ENCODE measurements at places on chromosomes 6 and 20.

DNA sequence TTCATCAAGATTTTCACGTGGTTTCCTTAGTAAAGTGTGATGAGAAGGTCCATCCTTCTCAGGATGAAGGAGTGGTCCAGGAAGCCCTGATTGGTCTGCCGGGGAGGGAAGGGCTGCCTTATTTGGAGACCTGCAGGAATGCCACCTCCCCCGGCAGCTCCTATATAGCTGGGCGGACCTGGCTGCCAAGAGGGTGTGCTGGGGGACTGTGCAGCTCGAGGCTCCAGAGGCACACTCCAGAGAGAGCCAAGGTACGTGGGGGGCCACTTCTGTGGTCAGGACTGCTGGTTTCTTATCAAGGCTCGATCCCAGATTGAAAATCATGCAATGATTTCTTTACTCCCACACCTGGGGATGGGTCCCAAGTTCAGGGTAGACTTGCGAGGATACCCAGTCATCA is at the start of gene PRND:
Gene PRND (plus strand): TSS at position 191 of the 400 bp plus-strand sequence. CDS start 2,643 bp downstream, outside the sequence.
- DNase-seq = no peak

- no peak for DNase-seq
These were observed 19.7 kb downstream of the TIAM2 start for GRCh38 chr6:155014670-155015300.

GRCh38 chr20:6740096-6740495 is 27.4 kb upstream of the BMP2 start:
- no peak for DNase-seq

- peak; percentile 24 for DNase-seq
These were observed 736.1 kb downstream of the HDGFL1 start for GRCh38 chr6:23305325-23305943.

DNA sequence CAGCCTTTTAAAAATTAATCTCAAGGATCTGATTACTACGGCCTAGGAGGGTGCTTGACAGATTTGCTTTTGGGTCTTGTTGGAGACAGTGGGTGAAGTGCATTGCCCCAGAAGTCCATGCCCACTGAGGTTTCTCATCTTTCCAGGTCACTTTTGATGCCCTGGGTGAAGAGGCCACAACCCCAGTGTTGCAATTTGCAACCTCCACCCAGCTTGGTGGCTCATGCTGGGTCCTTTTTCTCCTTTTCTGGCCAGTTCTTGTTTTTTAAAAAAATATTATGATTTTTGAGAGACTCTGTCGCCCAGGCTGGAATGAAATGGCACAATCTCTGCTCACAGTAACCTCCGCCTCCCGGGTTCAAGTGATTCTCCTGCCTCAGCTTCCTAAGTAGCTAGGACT is 9.4 kb downstream of the STX11 start:
- no peak for DNase-seq

- no peak for DNase-seq
These were observed 75.5 kb upstream of the CCDC167 start for GRCh38 chr6:37575221-37575620.

DNA sequence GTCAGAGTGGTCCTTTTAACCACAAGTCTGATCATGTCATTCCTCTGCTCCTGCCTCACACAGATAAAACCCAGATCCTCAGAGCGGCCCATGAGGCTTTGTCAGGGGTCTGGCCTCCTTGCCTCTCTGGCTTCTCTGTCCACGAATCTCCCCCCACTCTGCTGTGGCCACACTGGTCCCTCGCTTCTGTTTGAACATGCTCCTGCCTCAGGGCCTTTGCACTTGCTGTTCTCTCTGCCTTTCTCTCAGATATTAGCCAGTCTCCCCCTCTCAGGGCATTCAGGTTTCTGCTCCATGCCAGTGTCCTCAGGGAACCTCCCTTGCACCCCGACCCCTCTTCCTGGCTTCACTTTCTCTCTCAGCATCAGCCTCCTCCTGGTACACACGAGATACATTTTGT is 518.5 kb downstream of the PREX1 start:
- DNase-seq = no peak

DNA sequence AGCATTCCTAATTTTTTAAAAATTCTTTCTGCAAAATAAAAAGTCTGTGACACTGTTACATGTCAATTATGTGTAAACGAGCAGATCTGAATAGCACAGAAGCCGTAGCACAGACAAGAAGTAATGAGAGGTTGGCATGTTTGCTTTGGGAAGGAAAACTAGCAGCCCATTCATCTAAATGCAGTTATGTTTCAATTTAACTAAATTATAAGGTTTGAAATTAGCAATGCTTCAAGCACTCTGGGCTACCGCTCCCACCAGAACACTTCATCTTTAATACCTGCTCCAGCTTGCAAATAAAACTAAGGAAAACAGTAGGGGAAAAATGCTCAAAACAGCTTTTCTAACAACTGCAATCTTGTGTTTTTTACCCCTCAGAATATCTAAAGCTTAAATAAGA is 73.9 kb downstream of the PTPRK start:
- no peak for DNase-seq

DNA sequence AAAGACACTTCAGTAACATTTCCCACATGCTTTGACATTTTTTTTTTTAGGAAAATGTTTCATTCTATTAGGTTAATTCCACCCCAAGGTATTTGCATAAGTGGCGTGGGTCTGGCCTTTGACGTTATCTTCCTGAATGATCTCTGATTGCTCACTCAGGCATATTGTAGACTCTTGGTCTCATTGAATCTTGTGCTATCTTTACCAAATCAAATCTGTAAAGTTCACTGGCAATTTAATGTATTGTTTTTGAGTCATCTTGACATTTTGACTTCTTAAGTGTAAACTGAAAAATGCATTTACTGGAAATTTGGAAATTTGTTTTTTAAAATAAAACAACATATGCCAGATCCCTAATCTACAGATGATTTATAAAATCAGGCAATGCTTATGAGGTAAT is 16.0 kb upstream of the VIP start:
- DNase-seq = no peak

- no peak for DNase-seq
These were observed 30.3 kb upstream of the OCSTAMP start for GRCh38 chr20:46580613-46581205.

- DNase-seq = no peak
These were observed 1.1 kb downstream of the EIF2S2 start for GRCh38 chr20:34110745-34111641.

DNA sequence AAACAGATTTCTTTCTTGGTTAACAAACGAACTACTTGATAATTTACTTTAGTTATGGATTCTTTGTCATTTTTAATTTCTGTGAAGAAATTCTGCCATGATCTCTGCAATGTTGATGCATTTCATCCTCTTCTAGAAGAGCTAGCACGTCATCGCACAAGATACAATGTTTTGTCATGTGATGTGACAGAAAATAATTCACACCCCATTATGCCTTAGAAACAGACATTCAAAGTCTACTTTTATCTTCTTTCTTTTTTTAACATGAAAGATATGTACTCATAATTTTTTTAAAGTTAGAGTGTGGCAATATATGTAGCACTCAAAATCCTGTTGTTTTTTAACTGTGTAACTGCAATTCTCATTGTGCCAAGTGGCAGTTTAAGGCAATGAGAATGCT is 39.6 kb upstream of the NELFCD start:
- no peak for DNase-seq

- DNase-seq = no peak
These were observed 132.1 kb upstream of the ADGRB3 start for GRCh38 chr6:68502946-68503345.

GRCh38 chr6:149884215-149884614 is 13.7 kb downstream of the RAET1E start:
- no peak for DNase-seq

GRCh38 chr6:83928286-83928685 is 68.8 kb downstream of the CYB5R4 start:
- no peak for DNase-seq

GRCh38 chr6:154613137-154613676 is 102.7 kb upstream of the CNKSR3 start:
- DNase-seq = no peak

DNA sequence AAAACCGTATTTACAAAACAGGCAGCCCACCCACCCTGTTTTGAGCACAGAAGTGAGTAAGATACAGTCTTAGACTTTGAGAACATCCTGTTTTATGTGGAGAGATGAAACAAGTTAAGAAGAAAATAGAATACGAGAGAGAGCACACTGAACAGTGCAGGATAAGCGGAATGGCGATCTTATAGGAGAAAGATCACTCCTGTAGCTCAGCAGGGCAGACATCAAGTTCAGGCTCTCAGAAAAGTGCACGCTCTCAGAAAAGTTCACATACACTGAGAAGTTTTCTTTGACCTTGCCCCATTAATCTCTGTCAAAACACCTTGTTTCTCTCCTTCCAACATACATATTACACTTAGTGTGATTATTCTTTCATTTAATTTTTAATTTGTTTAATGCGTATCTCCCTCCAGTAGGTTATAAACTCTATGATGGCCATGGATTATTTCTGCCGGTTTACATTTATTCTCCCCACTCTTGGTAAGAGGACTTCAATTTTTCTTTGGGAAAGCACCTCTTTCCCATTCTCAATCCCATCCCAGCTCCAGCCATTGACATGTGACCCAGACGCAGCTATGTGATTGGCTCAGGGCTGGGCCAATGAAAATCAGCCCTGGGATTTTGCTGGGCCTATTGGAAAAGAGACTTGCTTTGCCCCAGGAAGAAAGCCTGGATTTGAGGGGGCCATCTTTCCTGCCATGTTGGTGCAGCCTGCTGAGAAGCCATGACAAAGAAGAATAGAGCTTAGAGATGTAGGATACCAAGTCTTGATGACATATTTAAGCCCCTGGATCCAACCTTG is 16.2 kb downstream of the KCNB1 start:
- no peak for DNase-seq

DNA sequence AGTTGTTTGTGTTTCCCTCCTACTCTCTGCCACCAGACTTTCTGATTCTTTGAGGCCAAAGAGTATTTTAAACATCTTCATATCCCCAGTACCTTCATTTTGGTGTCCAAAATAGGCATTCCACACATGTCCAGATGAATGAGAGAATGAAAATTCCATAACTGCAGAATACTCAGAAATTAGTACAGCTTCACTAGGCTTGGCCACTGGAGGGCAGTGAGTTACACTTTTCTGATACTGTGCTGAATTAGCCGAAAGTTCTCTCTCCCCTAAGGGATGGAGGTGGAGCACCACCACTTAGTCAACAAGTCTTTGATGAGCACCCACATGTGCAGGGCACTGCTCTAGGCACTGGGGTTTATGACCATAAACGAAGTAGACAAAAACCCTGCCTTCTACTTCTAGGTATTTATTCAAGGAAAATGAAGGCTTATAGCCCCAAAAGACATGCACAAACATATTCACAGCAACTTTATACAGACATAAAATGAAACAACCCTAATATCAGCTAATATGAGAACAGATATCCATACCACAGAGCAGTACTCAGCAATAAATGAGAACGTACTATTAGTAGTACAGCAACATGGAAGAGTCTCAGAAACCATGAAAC is 46.1 kb upstream of the TMEM217 start:
- DNase-seq = no peak

DNA sequence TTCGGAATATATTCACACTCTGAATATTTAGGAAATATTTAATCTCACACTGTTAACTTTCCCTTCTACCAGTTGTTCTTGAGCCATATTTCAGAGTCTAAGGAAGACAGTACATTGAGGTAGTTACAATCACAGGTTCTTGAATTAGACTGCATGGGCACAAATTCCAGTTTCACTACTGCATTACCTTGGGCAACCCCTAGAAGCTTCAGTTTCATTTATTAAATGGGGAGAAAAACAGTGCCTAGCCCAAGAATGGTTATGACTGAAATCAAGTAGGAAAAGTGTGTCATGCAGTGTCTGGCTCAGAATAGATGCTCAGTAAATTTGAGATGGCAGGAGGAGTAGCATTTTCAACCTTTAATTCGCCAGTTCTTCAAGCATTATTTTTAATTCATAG is 124.5 kb upstream of the SAMD5 start:
- DNase-seq = no peak

DNA sequence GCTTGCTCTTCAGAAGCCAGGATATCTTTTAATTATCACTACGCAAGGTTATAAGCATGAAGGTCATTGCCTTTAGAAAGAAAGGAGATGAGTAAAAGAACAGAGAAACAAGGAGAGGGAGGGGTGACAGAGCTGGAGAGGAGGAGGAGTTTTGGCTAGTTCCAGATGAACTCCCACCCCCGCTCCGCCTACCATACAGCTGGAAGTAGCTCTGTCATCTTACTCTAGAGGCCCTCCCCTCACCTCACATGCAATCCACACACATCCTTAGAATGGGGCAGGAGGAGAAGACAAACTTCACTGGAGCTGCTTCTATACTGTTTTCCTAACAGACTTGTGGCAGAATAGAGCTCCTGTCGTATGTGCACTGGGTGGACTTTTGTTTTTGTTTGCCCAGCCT is 144.7 kb downstream of the SCML4 start:
- no peak for DNase-seq

GRCh38 chr20:54103067-54103761 is 32.8 kb upstream of the BCAS1 start:
- no peak for DNase-seq

- peak; percentile 45 for DNase-seq
These were observed 744 bp downstream of the RAB23 start for GRCh38 chr6:57221191-57221935.

GRCh38 chr6:15877231-15877630 is 214.4 kb upstream of the DTNBP1 start:
- DNase-seq = no peak

GRCh38 chr20:5172167-5172601 is 45.4 kb downstream of the CDS2 start:
- DNase-seq = no peak

- peak; percentile 65 for DNase-seq
These were observed 1.3 kb downstream of the RGS19 start for GRCh38 chr20:64077876-64078551.

DNA sequence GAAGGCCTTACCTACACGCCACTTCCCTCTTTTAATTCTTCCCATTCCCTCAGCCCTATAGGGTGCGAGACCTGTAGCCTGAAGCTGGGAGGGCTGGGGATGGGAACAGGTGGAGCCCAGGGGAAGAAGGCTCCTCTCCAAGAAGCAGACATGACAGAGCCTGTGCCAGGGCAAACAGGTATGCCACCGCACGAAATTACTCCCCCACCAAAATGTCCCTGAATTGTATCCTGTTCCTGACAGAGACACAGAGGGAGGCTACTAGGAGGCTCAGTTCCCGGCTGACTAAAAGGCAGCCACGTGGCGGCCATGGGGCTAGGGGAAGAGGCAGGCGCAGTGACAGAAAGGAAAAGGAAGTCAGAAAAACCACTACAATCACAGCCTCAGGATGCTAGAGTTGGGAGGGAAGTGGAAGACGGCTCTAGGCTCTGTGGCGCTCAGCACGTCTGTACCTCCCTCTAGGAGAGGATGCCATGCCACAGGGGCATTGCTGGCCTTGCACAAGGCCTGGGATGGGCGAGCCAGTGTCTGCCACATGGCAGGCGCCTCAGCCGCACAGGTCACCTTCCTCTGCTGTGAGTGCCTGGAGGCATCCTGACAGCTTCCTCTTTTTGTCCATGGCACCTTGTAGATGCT is 27.7 kb downstream of the TFEB start:
- no peak for DNase-seq

DNA sequence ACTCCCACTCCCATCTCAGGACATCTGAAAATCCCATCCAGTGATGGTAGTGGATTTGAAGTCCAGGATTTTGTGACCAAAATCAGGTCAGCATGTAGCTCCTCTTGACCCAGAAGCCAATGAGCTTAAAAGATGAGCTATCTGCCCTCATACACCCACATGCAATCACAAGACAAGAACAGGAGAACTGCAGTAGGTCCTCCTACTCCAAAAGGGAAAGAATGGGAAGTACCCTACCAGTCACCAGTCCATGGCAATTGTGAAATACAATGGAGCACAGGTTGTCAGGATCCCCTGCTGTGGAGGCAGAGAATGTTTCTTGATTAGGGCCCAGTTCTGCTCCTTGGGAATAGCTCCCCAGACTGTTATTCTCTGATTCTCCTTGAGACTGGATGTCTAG is 347.3 kb upstream of the CNR1 start:
- no peak for DNase-seq

GRCh38 chr6:53944091-53944490 is 149.3 kb downstream of the LRRC1 start:
- DNase-seq = no peak
